ENCODE measurements at places on chromosomes 2 and 18.

GRCh38 chr2:11307764-11308415 is 36.5 kb downstream of the ROCK2 start:
- DNase-seq, result no peak

GRCh38 chr2:219250049-219250781 is 2.8 kb upstream of the TUBA4B start:
- DNase-seq, result no peak

DNA sequence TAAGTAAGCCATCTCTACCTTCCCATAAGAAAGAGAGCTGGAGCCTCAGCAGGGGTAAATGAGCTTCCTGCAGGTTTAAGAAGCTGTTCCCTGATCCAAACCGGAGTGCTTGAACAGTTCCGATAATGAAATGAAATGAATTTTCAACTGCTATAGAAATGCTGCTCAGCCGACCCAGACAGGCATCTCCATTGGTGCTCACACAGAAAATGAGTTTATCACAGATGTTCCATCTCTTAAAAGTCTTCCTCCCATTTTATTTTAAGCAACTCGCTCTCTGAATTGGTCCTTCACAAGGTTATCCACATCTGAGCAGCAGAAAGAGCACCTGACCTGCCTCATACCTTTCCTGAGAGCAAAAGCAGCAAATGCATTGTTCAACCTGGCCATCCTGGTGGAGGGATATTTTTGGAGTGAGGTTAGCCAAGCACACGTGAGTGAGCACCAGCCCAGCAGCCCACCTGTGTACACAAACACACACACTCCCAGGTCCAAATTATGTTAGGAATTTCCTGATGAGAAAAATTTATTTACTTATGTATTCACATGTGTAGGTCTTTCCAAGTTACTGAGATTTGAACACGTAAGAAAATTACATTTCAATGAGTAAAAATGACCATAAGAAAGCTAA is 42.2 kb upstream of the CCDC68 start:
- DNase-seq, result no peak

- no peak for DNase-seq
Measured at GRCh38 chr2:175676813-175677212, 325.3 kb downstream of the LNPK start.

DNA sequence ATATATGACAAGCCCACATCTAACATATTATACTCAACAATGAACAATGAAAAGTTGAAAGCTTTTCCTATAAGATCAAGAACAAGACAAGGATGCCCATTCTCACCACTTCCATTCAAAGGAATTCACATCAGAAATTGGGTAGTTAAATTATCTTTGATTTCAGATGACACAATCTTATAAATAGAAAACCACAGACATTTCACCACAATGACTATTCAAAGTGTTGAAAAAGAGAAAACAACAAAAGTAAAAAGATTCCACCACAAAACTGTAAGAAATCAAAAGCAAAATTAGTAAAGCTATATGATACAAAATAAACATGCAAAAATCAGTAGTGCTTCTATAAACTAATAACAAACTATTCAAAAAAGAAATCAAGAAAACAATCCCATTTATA is 279.7 kb upstream of the MYT1L start:
- DNase-seq, result no peak

DNA sequence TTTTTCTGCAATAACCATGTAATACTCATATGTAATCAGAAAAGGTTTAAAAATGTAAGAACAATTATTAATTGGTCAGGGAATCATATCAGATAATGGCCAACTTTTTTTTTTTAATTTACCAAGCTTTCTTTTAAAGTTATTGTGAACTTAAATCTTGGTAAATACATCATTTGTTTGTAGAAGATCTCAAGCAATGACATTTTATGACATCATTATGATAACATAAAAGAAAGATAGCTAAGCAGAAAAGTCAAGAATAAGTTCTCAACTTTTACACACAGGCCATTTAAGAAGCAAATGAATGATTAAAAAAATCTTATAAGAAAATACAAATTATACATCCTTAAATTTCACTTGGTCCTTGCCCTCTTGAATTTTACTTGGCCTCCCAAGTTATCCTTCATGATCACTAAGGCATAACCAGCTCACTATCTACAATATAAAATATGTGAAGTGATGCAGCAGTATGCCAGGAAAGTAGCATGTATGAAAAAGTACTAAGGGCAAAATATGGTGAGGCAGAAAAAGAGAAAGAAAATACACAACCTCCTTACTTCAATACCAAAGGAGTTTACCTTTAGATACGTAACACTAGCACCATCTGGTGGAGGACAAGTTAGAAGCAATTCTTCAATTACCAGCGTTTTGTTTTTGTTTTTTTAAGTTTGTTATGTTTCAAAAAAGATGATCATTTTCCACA is 116.6 kb downstream of the SRBD1 start:
- DNase-seq, result peak; percentile 7

DNA sequence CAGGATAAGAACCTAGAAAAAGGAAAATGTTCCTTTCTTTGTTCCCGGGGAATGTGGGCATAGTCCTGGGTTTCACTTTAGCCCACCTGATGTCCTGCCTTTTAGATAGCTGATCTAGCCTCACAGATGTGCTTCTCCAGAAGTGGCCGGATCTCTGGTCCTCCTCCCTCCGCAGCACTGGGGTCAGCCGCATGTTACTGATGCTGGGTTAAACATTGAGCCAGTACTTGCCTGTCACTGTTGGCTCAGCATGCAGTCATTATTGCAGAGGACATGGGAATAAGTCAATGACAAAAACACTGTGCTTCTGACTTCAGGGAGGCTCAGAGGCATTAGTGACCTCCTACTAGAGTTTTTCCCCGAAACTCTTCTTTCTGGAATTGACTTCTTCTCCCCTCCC is 27.6 kb downstream of the NCK2 start:
- DNase-seq, result no peak

DNA sequence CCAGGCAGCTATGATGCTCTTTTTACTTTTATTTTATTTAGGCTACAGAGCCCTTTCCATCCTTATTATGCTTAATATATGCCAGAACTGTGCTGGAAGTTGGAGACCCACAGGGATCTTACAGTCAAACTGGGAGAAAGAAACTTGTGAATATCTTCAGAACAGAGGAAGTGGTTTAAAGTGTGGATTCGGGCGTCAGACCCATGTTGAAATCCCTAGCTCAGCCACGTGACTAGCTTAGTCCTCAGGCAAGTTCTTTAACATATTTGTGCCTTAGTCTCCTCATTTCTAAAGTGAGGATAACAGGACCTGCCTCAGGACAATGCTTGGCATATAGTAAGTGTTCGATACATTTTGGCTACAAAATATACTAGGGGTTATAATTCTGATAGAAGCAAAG is 59.1 kb downstream of the MAP3K20 start:
- DNase-seq, result peak; percentile 13

GRCh38 chr2:9638532-9638931 is 7.7 kb upstream of the YWHAQ start:
- DNase-seq, result no peak

DNA sequence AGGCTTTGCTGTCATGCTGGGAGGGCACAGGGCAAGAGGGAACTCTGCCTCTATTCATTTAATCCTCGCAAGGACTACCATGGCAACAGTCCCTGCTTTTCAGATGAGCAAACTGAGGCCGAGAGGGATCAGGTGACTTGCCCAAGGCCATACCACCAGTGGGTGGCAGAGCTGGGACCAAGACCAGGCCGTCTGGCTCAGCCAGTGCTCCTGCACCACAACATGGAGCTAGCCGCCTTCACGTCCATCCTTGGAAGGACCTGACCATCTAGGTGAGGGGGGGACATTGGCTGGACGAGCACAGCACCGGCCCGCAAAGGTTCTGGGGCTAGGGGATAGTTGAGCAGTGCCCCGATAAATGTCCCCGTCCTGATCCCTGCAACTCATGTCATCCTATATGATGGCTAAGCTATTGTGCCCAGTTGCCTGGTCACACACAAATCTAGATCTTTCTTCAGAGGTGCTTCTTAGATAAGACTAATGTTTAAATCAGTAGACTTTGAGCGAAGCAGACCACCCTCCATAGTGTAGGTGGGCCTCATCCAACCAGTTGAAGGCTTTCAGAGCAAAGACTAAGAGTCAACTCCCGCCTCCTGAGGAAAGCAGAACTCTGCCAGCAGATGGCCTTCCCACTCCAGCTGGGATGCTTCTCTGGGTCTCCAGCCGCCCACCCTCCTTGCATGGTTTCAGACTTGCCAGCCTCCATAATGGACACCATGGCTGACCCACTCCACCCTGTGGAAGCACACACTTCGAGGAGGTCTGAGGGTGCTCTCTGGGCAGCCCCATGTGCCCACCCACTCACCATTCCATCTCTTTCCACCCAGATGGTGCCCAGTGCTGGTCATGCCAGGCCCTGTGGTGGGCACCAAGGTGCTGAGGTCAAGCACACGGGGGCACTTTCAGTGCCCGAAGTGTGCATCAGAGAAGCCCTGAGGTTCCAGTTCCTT is 214.8 kb upstream of the RAB6C start:
- no peak for DNase-seq

GRCh38 chr2:11998218-11998617 is 251.8 kb downstream of the LPIN1 start:
- peak; percentile 21 for DNase-seq

DNA sequence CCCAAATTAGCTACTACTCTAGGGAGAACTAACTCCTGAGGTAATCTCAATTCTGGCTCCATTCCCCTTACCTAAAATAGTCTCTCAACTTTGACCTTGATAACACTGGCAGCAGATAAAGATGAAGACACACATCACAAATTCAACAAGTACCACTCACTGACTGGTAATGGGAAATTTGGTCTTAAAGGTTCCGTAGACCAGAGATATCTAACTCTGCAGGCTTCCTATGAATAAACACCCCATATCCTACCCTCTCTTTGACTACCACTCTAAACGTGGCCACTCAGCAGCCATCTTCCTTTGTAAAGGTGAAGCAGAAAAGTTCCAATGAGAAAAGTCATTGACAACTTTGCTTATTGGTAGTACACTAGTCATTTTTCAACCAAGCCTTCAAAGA is 38.6 kb upstream of the GALNT5 start:
- no peak for DNase-seq

- DNase-seq, result no peak
Measured at GRCh38 chr2:150100336-150100735, 387.1 kb downstream of the RND3 start.

- DNase-seq, result peak; percentile 51
Measured at GRCh38 chr2:8663997-8664396, 17.9 kb upstream of the ID2 start.

DNA sequence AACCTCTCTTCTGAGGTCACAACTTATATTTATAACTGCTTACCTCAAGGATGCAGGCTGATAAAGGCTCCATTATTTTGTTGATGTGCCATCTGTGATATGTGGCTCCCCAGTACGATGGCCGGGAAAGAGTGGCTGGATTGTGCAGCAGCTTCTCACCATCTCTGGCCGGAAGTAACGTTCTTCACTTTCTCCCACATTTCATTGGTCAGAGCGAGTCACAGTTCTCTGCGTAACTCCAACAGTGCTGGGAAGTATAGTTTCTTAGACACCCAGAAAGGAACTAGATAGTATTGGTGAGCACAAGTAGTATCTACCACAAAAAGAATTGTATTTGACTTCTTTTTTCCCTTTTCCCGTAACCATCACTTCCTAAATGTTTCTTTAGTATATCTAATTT is 28.7 kb downstream of the ZSWIM2 start:
- no peak for DNase-seq

DNA sequence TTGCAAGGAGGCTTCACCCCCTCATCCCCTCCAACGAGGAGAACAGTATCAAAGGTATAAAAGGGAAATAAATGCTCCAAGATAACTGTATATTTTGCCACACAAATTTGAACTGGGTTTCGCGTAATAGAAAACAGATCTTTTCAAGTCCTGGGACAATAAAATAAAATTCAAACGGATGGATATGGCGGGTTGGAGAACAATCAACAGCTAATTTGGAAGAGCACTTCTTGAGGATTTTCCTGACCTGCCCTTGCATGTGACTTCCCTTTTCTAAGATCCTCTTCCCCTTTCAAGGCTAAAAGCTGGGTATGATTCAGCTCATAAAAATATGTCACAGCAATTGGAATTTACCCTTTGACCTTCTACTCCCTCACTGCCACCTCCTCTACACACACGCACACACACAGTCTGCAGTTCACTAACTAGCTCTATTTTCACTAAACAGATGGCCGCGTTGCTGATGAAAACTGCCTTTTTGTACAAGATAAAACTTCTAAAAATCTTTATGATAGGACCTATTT is 386.9 kb downstream of the FIGN start:
- no peak for DNase-seq

Measured in activated CD8-positive, alpha-beta T cell treated with anti-CD3 and anti-CD28 coated beads for 36 hours (primary cell).